Thoracic aorta (tissue), 2 donors: ENCODE measurements at places on chromosomes 7 and 10.

- no peak for DNase-seq
Observed at GRCh38 chr7:120360918-120361317, 87.9 kb downstream of the KCND2 start.

- DNase-seq, result no peak
Observed at GRCh38 chr10:30774261-30774660, 144.7 kb upstream of the LYZL2 start.

GRCh38 chr7:47233996-47234395 lies 347.9 kb downstream of the TNS3 start:
- no peak for DNase-seq

GRCh38 chr10:99769706-99770105 lies 12.7 kb upstream of the ABCC2 start:
- no peak for DNase-seq

DNA sequence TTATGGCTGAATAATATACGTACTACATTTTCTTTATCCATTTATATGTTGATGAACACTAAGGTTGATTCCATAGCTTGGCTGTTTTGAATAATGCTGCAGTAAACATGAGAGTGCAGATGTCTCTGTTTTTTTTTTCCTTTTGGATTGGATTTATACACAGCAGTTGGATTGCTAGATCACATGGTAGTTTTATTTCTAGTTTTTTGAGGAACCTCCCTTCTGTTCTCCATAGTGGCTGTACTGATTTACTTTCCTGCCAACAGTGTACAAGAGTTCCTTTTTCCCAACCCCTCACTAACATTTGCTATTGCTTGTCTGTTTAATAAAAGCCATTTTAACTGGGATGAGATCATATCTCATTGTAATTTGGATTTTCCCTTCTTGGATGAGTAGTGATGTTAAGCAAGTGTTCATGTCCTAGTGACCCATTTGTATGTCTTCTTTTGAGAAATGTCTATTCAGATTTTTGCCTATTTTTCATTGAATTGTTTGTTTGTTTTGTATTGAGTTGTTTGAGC lies 36.0 kb downstream of the ABCA13 start:
- DNase-seq, result no peak

DNA sequence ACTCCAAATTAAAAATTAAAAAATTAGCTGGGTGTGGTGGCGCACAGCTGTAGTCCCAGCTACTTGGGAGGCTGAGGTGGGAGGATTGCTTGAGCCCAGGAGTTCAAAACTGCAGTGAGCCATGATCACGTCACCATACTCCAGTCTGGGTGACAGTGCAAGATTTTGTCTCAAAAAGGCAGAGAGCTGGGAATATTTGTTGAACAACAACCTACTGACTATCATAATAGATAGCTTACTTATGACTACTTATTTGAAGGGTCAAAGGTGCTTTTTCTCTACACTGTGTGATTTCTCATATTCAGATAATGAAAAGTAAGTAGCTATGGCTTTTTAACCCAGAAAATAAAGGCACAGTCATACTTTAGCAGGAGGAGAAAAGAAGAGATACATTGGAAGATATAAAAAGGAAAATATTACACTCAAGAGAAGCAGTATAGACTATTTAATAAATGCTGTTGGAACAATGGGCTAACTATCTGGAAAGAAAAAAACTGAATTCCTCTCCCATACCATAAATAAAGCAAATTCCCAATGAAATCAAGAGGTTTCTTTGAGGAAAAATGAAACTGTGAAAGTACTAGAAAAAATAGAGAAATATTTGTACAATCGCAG lies 6.7 kb downstream of the GSDME start:
- DNase-seq, result no peak

GRCh38 chr10:99761365-99761764 lies 21.1 kb upstream of the ABCC2 start:
- no peak for DNase-seq

- DNase-seq, result no peak
Observed at GRCh38 chr10:93459466-93459865, 22.7 kb downstream of the MYOF start.

DNA sequence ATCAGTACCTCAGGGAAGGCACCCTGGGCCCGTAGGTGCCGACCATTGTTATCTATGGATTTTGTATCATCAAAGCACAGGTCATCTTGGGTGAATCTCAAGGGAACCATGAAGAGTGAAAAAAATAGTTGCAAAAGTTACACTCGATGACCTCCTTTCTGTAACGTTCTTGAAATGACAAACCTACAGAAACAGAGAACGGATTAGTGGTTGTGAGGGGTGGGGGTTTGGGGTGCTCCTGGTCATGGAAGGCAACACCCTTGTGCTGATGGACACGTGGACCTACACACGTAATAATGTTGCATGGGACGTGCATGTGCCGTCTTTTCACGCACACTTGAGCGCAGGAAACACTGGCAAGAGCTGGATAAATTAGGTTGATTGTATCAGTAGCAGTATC lies 655.9 kb downstream of the SDK1 start:
- no peak for DNase-seq

- no peak for DNase-seq
Observed at GRCh38 chr7:40305229-40305628, 170.4 kb downstream of the SUGCT start.

- no peak for DNase-seq
Observed at GRCh38 chr10:35306852-35307251, 29.5 kb upstream of the CCNY start.

GRCh38 chr7:128931965-128932861 lies 5.5 kb upstream of the IRF5 start:
- no peak for DNase-seq

GRCh38 chr7:129776362-129776722 lies 164.8 kb downstream of the NRF1 start:
- DNase-seq, result no peak
